ENCODE measurements at places on chromosomes 13 and 19.

- DNase-seq = no peak
Observed at GRCh38 chr13:42258747-42259146, 13.2 kb upstream of the AKAP11 start.

GRCh38 chr13:60407095-60407494 lies 10.1 kb downstream of the TDRD3 start:
- DNase-seq = no peak

- no peak for DNase-seq
Observed at GRCh38 chr13:40094056-40094455, 438.6 kb downstream of the COG6 start.

GRCh38 chr13:40398065-40398464 lies 268.4 kb downstream of the FOXO1 start:
- DNase-seq = no peak

DNA sequence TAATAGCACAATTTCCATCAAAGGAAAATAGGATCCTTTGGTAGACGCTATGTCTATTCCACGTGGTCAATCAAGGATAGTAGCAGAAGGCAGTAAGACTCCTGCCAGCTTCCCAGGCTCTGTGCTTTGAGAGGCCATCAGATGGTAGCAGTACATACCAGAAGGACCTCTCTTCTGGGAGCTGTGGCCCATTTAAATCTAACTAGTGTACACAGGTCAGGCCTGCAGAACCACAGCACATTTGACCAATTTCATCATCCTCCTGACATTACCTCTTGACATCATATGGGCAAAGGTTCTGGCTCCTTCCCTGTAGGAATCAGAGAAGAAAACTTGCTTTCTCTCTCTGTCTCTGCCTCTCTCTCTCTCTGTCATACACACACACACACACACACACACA lies 229.6 kb upstream of the HTR2A start:
- no peak for DNase-seq

DNA sequence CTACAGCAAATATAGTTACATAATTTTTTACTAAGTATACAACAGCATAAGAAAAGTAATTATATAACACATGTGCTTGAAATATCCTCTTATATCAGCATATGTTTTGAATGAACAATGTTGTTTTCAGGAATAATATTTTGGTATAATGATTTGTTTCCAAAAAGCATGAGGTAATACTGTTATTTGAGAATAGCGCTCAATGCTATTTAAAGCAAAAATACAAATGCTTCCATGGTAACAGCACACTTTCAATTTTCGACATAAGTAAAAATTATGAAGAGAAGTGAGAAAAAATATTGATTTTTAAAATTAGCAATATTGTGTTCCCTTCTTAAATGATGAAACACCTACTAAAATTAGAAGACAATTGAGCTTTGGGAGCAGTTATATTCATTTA lies 715.9 kb upstream of the ATXN8OS start:
- DNase-seq = no peak

- DNase-seq = no peak
Observed at GRCh38 chr13:43848001-43848649, 31.4 kb downstream of the CCDC122 start.

- DNase-seq = no peak
Observed at GRCh38 chr13:52366291-52366690, 39.7 kb downstream of the THSD1 start.

DNA sequence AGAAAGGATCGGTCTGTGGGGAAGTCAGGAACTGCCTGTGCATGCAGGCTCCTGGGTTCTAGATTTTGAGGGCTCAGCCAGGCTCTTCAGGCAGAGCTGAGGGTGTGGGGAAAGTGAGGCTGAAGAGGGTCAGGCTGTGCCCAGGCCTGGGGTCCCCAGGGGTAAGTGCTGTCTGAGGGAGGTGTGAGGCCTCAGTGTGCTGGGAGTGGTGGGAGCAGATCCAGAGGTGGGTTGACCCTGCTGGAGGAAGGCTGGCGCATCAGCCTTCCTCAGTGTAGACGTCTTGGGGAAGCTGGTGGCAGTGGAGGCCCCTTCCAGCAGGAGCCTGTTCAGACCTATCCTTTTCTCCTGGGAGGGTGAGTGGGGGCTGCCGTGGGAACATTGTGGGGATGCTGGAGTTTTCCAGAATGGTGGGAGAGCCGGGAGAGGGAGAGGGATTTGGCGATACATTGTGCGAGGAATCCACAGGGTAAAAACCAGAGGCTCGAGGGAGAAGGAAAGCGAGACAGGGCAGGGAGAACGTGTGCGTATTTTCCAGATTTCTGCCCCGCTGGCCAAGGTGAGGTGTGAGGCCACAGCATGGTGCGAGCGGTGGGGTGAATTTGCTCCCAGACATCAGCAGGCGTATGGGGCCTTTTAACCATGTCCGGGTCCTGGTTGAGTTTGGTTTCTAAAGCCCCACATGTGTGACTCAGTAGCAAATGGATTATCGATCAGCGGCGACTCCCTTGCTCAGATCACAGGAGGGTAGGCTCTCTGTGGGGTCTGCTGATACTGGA lies 237.7 kb downstream of the TEX29 start:
- no peak for DNase-seq

DNA sequence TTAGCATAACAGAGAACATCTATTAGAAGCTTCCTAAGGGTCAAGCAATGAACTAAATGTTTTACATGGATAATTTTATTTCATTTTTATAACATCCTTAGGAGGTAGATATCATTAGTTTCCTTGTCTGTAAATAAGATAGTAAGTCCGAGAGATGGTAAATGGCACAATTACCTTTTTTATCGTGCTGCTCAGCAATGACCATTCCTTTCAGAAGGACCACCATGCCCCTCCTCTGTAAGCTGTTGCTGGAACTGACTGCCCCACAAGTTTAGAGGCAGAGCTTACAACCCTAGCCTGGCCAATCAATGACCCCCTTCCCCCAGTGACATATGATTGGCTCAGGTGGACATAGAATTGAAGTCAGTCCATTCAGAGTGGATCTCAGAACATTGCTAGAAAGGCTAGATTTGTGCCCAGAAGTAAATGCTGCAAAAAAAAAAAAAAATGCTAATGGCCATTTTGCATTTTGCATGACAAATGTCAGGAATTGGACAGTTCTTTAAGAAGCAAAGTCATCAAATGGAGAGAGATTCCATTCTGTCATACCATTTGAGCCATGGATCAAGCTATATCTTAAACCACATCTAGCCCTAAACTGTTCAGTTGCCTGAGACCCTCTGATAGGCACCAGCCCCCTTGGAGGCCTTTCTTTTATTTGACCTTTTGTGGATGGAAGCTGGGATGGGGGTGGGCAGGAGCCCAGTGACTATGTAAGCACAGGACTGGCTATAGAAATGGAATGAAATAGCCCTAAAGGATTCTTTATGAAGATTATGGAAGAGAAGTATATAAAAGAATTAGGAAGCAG lies 668.3 kb downstream of the UQCRFS1 start:
- no peak for DNase-seq

GRCh38 chr19:719636-720344 lies 11.1 kb downstream of the PALM start:
- DNase-seq = no peak

GRCh38 chr19:58355215-58355796 lies 2.0 kb upstream of the A1BG start:
- DNase-seq = no peak

- no peak for DNase-seq
Observed at GRCh38 chr19:30498707-30499106, 126.5 kb downstream of the ZNF536 start.

DNA sequence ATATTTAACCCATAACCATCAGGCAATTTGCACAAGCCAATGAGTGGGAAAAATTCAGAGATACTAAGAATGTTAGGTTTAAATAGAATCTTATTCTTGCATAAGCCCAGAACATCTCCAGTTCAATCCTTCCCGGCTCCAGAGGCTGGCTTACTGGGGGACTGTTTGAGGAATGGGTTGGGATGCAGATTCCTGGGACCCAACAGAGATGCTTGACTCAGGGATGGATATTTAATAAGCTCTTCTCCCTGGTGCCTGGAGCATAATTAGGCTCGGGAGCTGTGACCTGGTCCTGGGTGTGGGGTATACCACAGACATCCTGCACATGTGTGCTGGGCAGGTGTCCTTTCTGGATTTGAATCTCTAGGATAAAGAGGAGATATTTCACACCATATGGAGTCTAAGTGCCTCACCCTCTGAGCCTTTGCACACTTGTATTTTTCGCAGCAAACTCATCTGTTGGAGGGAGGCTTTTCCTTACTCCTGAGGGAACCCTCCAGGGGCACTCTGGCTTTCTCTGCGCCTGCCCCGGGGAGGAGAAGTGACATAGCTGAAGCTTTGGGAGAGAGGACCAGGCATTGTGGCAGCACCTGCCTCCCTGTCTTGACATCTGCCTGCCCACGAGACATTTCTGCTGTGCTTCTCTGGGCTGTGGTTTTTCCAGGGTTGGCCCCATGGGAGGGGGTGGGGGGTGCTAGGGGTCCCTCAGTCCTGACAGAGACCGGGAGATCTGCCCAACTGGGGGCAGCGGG lies 36.1 kb upstream of the ANKRD10 start:
- DNase-seq = no peak

- DNase-seq = no peak
Observed at GRCh38 chr13:97913206-97913605, 40.3 kb upstream of the IPO5 start.

DNA sequence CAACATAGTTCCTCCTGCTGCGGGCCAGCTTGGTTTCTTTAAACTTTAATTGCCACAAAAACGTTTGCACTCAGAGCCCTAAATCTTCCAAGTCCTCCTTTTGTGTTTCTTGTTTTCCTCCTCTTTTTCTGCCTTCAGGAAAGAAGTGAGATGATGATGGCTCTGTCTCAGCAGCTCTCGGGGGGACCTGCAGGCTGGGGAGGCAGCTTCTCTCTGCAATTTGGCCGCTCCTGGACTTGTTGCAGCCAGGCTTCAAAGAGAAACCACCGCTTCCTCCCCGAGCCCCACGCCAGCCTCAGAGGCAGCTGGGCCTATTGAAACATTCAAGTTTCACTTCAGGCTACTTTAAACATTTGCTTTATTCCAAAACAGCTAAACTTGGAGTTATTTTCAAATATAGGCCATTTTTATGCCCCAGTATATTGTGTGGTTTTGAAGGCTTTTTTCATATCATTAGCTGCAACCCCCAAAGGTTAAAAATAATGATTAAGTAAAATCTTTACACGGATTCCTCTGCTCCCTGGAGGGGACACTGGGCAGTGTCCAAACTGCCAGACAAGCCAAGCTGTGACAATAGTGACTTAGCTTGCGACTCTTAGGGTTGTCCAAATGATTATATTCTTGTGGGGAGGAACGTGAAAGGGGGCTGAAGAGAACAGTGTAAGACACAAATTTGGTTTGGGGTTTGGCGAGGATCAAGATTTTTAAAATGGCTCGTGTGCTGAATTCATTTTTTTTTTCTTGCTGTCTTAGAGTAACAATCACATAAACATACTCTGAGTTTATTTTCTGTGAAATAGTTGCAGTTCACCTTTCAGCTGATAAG lies 330.8 kb downstream of the DLEU7 start:
- DNase-seq = no peak

- no peak for DNase-seq
Observed at GRCh38 chr13:44364345-44365000, 9.2 kb upstream of the SERP2 start.

DNA sequence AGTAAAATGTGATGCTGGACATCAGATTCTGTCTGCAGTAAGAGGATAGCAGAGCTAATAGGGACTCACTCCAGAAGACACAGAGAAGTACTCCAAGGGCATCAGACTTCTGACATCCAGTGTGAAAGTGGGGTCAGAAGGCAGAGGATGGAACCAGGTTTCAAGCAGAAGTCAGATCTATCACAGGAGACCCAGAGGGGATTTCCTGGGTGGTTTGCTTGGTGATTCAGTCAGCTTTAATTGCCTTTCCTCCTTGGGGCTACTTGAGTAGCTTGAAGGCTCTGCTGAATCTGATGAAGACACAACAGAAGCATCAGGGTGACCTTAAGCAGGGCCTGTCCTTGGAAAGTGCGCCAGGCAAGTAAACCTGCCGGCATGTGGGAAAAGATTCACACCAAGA lies 300.6 kb downstream of the COG6 start:
- no peak for DNase-seq

DNA sequence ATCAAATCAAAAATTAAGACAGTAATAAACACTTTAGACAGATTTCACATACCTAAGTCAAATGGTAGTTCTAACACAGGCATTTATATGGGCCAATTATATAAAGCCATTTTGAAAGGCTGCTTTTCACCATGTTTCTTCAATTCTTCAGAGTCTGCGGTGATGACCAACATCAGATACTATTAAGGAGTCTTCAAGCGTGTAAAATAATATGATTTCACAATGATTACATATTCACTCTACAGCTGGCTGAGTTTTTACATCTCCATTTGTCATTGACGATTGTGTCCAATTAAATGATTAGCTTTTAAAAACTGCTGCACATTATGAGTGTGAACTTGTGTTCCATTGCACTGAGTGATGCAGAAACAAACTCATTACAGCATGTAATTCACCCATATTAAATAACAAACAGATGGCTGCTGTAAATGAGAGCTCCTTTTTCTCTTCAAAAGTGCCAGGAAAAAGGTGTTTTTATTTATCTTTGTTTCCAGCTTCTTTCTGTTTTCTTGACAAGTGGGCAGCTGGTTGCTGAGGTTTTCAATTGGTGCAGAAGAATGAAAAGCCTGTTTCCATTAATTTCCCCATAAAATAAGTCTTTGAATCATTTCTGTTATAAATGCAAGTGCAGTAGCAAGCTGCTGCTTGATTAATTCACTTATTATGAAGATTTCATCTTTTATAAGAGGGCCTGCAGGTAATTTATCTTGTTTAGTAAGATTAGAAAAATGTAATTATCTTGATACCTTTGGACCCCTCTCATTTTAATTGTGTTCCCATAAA lies 676.1 kb upstream of the KLHL1 start:
- no peak for DNase-seq
